G401 (cell line): ENCODE measurements at places on chromosomes 6 and 20.

DNA sequence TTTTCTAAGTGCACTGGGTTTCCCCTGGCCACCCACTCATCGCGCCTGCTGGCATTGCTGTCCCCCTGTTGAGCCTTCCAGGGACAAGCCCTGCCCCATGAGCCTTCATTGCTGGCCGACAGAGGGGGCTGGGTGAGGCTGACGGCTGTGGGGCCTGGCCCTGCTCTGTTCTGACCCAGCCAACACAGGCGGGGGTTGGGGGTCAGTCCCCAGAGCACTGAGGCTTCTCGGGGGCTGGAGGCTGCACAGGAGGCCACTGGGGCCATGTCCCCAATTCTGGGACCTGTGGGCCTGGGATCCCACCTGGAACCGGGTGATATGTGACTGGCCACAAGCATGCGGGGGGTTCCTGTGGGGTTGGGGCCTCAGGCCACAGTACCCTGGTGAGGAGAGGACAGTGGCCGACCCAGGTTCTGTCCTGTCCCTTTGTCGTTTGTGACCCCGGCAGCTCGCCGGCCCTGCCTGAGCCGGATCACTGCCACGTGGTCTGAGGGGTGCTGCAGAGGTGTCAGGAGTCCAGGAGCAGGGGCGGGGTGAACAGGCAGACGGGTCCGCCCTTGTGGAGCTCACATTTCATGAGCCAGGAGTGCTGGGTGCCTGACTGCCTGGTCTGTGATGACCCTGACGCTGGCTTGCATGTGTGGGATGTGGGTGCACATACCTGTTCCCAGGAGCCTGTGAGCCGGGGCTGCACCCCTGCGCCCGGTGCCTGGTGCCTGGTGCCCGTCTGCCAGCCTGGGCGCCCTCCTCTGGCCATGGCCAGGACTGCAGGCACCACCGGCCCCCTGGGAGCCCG lies 2.1 kb upstream of the COL20A1 start:
- DNase-seq: peak; percentile 17

- peak; percentile 80 for DNase-seq
Observed at GRCh38 chr20:45322952-45323383, 14.9 kb upstream of the MATN4 start.

DNA sequence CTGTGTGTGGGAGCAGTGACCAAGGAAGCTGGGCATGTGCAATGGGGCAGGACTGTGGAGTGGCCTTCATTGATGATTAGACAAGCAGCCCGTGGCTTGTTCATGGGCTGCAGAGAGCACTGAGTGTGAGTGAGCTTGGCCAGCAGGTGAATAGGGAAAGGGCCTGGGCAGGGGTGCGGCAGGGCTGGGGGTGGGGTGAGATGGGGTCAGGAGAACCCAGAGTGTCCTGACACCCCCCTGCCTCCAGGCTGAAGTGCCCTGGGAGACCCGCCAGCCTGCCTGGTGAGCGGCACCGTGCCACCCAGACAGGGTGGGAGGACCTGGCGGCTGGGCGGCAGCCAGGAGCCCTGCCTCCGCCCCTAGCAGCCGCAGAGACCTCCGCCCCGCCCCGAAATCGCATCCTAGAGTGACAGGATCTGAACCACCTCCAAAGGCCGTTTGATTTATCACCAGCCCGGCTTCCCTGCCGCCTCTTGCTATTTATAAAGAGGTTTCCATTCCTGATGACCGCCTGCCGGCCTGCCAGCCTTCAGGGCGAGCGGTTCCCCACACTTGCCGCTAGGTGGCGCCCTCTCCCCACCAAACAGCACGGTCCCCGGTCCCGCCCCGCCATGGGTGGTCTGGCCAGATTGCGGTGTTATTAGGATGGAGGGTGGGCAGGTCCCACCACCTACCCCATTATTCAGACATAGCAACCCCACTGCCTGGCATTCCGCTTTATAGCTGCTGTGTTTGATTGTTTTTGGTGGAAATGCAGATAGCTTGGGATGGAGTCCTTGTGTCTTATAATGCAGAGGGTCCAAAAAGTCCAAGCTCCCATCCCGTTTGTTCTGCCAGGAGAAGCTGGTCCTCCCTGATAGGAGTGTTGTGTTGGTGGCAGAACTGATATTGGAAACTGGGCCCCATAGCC lies 3.5 kb downstream of the MYLK2 start:
- peak; percentile 80 for DNase-seq

GRCh38 chr6:154358019-154358545 lies 1.5 kb upstream of the IPCEF1 start:
- no peak for DNase-seq

GRCh38 chr6:1377526-1377925 lies 11.8 kb upstream of the FOXF2 start:
- DNase-seq: no peak

- no peak for DNase-seq
Observed at GRCh38 chr20:9699181-9699580, 139.7 kb downstream of the PAK5 start.

- peak; percentile 92 for DNase-seq
Observed at GRCh38 chr6:108294727-108295625, at the start of gene AFG1L. AFG1L (plus strand) TSS chr6:108295054; CDS start chr6:108295080, 26 bp downstream.

DNA sequence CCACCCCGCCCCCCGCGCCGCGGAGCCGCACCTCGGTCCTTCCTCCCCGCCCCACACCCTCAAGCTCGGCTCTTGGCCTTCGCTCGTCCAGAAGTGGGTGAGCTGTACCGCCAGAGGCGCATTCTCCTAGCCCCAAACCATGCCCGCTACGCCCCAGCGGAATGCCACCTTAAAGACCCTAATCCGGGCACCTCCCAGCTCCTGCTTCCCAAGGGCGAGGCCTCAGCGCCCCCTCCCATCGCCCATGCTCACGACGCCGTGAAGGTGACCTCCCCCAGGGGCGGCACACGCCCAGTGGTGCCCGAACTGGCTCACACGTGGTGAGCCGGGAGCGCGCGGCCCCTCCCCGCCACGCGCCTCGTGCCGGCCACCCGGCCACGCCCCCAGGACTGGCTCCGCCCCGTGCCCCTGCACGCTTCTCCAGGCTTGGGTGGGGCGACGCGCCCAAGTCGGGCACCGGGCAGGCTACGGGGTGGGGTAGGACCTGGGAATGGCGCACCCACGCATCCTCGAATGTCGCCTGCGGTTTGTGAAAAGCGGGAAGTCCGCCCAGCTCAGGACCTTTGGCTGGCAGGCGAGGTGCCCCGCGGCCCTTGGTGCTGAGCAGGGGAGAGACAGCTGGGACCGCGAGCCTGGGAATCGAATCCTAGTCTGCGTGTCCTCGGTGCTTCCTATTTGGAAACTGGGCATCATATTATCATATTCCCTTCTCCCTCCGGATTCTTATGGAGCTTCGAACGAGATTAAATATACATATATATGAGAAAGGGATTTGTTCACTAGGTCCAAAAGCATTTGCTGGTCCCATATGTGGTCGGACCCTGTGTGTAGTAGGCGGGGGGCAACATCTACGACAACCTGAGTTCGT lies 941 bp upstream of the SOX12 start:
- DNase-seq: peak; percentile 85

DNA sequence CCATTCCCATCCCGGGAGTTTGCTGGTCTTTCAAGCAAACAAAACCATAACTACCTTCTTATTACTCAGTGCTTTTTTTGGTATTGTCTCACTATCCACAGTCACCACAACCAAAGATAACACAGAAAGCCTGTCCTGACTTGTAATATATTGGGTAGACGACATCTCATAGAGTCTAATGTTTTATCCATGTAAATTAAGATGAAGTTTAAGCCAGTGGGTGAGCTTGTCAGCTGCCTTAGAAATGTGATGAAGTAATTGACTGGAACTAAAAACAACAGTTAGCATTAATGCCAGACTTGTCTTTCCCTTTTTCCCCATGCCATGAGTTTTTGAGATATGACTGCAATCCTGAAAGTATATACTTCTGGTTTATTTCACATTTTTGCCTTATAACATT lies 282.7 kb upstream of the PRDM1 start:
- no peak for DNase-seq
